ENCODE measurements at places on chromosomes 2 and 18.

GRCh38 chr18:3059272-3059671 is 46.3 kb upstream of the LPIN2 start:
- DNase-seq: no peak

GRCh38 chr2:72236445-72237067 is 88.9 kb upstream of the CYP26B1 start:
- DNase-seq: no peak

GRCh38 chr18:48404716-48405507 is 4.3 kb downstream of the ZBTB7C start:
- no peak for DNase-seq

- DNase-seq: no peak
Observed at GRCh38 chr2:166181813-166182154, 54.0 kb upstream of the SCN1A start.

DNA sequence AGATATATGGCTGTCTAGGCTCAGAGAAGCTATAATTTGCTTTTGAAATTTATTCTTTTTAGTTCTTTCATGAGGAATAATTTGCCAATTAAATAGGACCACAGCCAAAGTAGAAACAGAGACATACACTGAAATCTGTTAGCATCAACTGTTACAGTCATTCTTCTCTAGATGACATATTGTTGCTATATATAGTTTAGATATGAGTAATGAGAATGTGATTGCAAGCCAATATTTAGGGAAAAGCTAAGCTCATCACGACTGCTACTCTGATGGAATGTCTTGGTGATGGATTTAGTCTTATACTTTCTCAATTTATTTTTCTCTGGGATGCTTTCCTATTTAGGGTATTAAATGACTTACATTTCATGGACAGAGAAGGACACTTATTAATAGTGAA is 259.1 kb downstream of the LNPK start:
- DNase-seq: no peak

DNA sequence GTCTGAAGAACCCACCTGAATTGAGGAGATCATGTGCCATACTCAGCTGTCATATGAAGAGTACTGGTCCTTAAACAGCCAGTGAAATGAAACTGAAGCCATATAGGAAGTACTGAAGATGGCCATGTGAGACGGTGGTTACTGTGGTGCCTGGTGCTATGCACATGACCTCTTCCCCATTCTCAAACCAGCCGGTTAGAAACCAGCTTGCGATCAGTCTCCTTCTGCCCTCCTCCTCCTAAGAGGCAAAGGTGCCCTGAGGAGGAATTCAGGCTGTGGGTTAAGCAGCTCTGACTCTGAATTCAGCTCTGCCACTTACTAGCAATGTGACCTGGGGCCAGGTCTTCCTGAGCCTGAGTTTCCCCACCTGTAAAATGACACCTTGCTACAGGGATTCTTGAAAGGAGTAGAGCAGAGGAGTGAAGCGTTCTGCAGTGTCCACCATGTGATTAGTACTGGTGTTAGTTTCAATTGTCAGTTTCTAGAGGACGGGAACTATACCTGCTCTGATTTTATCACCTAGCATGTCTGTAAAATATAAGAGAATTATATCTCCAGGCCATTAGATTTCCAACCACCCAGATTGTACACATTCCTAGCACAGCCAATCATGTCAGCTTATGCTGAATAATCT is 5.1 kb downstream of the FECH start:
- DNase-seq: no peak

DNA sequence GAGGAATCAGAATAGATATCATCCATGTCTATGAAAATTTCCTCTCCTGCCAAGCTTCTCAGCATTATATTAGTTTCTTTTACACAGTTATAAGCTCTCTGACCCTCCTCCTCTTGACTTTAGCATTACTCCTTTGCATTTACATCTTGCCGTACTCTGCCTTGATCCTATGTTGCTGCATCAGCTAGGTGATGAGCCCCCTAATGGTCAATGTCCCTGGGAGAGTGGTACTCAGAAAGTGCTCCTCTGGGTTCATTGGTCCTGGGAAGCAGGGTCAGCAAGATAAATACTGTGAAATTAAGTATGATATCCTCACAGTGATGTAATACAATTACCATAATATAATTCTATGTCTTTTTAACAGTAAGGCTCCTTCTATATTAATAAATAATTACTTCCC is 74.1 kb downstream of the PKP4 start:
- no peak for DNase-seq

DNA sequence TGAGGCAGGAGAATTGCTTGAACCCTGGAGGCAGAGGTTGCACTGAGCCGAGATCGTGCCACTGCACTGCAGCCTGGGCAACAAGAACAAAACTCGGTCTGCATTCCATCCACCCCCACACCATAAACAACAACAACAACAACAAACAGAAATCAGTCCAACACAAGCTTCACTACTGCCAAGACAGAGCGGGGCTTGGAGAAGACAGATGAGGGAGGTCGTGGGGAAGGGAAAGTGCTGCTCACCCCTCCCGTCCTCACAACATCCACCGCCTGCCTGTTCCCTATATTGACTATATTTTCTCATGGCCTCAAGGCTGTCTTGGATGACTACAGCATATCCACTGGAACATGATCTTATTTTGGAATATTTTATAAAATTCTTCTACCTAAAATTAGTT is 137.6 kb upstream of the TTC39C start:
- DNase-seq: no peak

- DNase-seq: no peak
Observed at GRCh38 chr2:235270956-235271355, 222.9 kb upstream of the AGAP1 start.

GRCh38 chr2:10193851-10194820 is 71.6 kb downstream of the RRM2 start:
- no peak for DNase-seq

GRCh38 chr2:60710707-60711106 is 45.4 kb upstream of the PAPOLG start:
- peak; percentile 26 for DNase-seq

DNA sequence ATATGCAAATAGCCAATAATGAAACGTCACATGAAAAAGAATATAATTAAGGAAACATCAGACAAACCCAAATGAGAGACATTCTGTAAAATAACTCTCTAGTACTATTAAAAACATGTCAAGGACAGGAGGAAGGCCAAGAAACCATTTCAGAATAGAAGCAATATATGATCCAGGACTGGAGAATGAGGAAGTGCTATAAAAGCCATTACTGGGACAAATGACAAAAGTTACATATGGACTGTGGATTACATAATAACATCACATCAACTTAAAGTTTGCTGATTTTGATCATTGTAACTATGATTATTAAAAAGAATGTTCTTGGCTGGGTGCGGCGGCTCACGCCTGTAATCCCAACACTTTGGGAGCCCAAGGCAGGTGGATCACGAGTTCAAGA is 81.3 kb downstream of the CRACDL start:
- DNase-seq: no peak

DNA sequence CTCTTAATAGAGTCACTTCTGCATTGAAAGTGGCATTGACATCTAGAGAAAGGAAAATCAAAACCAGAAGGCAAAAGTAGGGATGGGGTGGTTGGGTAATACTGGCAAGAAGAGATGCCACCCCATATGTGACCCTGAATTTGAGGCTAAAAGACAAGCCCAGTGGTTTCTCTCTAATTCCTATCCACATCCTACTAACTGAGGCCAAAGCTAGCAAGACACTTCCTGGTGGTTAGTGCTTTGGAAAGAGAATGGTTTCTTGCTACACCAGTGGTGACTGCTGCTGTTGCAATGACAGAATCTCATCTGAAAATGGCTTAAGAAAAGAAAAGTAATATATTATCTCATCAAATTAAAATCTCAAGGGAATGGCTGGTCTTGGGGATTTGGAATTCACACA is 640.6 kb downstream of the EPHA4 start:
- no peak for DNase-seq

DNA sequence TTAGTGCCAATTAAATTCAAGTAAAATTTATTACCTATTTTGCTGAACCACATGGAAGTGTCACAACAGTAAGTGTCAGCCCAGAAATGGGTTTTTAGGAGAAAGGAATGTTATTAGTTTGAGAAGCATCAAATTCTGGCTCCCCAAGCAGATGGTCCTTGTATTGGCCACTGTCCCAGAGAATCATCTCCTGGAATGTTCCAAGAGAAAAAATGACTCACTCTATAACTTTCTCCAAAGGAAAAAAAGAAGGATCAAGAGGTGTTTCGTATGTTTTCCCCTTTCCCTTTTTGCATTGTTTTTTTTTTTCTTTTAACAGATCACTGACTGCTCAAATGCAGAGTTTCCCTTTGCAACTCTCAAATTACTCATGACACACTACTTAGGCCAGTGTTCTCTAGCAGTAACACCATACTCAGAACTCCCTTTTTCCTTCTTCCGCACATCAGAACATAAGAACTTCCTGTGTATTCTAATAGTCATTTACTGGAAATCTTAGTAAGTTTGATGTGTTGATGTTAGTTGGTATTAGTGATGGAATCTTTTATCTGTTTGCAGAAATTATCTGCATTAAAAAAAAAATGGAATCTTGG is 390.3 kb downstream of the GPD2 start:
- no peak for DNase-seq

DNA sequence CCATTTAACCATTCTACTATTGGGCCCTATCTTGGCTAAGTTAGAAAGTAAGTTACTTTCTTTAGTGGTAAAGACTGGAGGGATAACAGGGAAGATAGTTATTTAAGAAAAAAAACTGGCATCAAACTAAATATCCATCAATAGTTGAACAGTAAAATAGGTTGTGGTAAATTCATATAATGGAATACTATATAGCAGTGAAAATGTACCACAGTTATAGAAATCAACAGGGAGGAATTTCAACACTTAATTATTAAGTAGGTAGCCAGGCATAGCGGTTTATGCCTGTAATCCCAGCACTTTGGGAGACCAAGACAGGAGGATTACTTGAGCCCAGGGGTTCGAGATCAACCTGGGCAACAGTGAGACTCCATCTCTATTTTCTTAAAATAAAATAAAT is 3.1 kb upstream of the SPAST start:
- DNase-seq: no peak

DNA sequence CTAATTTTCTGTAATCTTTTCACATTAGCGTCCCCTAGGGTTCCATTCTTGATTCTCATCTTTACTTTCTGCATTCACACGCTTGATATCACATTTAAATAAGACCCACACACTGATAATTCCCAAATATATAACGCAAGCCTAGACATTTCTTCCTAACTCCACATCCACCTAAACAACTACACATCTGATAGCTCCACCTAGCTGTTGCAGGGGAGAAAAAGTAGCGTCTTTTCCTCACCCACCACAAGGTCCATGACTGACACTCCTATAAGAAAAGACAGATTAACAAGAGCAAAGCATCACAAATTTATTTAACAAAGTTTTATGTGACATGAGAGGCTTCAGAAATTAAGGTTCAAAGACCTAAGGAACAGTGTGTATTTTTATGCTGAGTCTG is 862.2 kb upstream of the DDX18 start:
- no peak for DNase-seq

DNA sequence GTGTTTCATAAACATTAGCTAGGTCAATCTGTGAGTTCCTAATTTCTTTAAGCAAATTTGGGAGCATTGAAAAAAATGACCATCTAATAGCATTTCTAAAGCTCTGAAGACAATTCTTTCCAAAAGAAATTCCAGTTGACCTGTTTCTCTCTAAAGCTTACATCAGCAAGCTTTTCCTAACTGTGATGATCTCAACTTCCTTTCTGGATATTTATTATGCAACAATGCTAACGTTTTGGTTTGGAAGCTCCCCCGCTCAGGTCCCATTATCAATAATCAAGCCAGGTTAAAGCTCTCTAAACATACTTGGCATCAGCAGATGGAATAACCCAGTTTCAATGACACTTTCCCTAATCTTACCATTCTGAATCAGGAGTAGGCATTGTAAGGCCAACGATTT is 196.3 kb upstream of the TANK start:
- no peak for DNase-seq

DNA sequence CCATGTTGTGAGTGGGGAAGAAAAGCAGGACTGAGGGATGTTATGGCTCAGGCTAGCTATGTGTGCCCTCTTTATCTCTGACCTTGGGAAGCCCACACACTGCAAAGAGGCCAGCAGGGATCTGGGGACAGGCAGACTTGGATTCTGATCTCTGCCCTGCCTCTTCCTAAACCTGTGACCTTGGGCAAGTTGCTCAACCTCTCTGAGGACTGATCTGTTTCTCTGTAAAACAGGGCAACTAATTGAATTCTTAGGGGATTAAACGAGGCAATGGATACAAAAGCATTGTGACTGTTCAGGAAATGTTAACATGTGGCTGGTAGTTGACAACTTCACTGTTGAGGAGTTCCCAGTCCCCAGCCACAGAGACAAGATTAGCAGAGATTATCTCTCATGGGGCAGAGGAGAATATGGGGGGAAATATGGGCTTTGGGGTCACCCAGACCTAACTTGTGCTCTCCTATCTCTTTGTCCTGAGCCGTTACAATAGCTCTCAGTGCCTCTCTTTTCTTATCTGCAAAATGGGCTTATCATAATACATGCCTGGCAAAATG is 184.7 kb upstream of the GLI2 start:
- DNase-seq: no peak

DNA sequence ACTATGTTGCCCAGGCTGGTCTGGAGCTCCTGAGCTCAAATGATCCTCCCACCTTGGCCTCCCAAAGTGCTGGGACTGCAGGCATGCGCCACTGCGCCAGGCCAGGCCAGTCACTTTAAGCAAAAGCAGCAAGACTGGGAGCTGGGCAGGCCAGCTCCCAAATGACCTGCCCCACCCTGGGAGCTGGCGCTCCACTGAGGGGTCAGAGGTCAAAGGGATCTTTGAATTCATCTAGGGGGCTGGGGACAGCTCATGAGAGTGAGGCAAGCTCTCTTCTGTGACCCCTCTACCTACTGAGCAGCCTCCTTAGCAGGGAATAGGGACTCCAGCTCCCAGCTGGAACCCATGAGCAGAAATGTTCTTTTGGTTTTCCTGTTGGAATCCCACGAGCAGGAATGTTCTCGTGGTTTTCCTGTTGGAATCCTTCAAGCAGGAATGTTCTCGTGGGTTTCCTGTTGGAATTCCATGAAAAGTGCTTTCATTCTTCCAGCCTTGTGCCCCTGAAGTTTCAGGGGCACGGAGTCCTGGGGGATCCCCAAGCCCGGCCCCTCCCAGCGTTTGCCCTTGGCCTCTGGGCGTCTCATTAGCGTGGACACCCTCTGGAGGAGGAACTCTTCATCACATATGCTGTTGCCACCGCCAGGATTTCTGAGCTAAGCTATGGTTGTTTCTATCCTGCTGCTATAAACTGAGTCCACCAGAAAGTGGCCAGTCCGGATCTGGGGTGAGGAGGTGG is 162.0 kb upstream of the HAAO start:
- no peak for DNase-seq

DNA sequence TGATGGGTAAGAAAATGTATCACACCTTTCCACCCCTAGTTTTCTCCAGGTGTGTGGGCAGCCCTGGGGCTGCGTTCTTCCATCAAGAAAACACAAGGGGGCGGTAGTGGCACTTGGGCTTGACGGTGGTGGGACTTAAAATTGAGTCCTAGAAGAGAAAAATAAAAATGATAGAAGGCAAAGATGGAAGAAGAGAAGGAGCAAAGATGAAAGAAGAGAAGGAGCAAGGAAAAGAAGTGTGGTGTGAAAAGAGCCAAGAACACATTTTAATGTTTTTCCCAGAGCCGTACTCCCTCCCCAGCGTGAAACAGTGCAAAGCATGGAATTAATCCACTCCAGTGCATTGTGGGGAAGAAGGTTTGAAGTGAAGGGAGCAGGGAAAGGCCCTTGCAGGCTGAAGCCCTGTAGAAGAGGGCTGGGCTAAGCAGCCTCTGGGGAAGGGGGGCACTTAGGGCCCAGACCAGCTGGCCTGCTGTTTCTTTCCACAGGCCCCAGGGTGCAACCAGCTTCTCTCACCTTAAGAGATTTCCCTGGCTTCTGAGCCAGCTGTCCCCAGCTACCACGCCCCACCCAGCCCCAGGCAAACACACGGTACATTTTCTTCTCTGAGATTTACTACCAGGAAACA is 256.8 kb downstream of the RNF152 start:
- peak; percentile 44 for DNase-seq
